Effector CD4-positive, alpha-beta T cell (primary cell): ENCODE measurements at places on chromosomes 1 and 21.
A peak's percentile ranks its signal among the peaks of the same experiment; 100 is the strongest.

DNA sequence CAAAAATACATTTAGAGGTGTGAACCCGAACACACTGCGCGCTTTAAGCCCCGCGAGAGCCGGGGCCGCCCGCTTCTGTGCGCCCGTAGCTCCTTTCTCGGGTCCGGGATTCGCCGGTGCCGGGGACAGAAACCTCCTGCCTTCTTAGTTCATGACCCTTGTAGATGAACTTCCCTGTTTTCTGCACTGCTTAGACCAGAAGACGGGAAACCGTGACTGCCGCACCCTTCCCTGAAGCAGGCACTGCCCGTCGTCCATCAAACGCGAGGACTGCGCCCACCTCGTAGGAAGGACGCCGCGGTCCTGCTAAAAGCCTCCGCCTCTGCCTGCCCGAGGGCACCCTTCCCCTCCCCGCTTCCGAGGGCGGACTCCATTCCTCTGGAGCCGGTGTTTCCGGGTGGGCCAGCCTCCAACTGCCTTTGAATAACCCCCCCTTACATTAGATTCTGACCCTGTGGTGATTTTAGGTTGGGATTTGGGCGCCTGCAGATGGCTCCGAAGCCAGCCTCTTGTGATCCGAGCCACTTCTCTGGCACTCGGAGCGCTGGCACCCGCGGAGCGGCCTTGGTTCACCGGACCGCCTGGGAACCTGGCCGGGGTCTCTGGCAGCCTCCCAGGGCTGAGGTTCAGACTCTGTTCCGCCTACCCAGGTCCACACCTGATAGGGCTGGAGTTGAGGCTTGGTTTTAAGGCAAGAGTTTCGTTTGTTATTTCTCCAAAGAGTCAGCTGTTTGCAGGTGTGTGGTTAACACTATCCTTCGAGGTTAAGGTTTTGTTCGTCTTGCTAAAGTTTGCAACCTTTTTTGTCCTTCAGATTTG is 1.2 kb upstream of the PTTG1IP start:
- DNase-seq, result no peak

- no peak for DNase-seq
Measured at GRCh38 chr21:18545908-18546307, 142.3 kb upstream of the TMPRSS15 start.

- DNase-seq, result no peak
Measured at GRCh38 chr1:163609858-163610257, 288.1 kb downstream of the NUF2 start.

DNA sequence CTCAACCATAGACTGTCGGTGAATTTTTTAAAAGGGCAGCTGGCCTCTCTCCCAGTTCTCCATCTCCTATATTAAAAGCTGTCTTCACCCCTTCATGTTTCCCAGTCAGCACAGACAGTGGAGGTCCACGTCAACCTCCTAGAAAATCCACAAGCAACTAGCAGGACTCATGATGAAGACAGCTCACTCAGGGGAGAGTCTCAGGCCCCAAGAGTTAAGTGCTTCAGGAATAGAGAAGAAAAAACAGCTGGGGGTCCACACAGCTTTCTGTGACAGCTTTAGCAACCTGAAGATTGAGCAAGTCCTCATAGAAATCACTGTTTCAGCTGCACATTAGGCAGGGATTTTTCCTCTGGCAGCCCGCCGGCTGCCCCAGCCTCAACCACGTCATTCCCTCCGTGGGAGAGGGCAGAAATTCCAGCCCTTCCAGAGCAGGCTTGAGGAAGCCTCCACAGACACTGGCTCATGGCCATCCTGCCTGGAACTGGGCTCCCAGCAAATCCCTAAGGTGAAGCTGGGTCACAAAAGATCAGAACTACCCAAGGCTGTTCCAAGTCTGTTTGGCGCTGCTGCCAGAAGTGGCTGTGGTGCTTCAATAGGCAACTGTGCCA is 15.2 kb downstream of the GPR161 start:
- no peak for DNase-seq

- no peak for DNase-seq
Measured at GRCh38 chr1:61779231-61779630, 37.0 kb downstream of the PATJ start.

- no peak for DNase-seq
Measured at GRCh38 chr1:245248231-245248731, 93.5 kb downstream of the KIF26B start.

- no peak for DNase-seq
Measured at GRCh38 chr1:39262802-39263201, 58.3 kb downstream of the MACF1 start.

GRCh38 chr21:32410916-32411315 is 1.6 kb upstream of the EVA1C start:
- DNase-seq, result no peak

GRCh38 chr21:29538115-29538514 is 239.4 kb downstream of the BACH1 start:
- no peak for DNase-seq

DNA sequence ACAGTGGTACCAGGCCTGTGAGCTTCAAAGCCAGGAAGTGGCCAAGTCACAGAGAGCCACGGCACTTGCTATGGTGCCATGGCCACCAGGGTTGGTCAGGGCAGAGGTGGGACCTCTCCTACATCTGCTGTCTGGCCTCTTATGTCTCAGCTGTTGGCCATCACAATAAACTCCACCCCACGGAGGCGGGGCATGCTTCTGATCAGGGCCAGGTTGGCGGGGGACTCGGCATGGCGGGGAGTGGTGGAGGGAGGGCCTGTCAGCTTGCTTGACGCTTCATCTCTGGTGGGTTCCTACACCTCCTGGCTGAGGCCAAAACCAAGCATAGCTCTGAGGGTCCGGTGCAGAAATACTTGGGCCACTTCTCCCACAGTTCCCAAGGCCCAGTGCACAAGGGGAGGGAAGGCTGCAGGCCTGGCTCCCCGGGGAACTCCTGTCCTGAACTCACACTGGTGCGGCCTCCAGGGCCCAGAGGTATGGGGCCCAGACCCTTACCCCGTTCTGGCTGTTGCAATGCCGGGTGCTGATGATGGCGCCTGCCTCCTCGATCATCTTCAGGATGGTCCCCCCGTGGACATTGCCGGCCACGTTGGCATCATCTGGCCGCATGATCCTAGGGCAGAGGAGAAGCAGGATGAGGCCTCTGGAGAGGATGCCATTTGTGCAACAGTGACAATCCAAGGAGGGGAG is 44.2 kb downstream of the ACOT7 start:
- DNase-seq, result no peak

- no peak for DNase-seq
Measured at GRCh38 chr1:247294282-247294681, 37.4 kb downstream of the ZNF496 start.

DNA sequence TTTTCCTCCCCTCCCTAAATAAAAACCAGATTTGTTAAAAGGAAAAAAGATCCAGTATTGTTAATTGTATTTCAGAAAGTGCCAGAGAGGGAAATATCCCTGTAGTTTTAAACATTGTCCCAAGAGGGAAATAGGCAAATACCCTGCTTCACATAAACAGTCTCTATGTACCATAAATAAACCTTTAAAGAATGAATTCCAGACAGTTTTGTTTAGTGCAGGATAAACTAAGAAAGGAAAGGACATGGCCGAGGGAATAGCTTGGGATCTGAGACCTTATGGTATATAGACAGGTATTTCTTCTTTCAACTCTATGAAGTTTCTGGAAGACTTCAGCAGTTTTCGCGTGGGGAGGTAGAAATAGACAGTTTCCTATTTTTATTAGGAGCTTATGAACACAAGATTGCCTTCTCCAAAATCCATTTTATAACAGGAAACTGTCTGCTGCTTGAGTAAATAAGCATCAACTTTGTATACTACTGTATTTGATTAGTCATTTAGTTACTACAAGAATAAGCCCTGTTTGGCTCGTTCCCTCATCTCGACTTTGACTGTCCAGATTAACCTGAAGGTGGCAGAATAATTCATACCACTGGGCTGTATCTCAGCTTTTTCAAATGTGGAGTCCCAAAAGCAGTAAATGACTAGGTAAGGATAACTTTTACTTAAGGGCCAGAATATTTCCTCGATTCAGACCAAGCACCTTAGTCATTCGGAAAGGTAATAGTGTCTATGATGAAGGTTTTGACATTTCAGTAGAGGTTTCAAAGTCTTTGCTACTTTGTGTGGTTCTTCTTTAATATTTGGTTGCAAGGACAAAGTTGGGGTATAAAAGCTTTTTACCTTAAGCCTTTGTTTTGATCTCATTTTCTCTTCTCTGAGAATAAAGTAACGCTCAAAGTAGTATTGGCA is 177.5 kb downstream of the VPS13D start:
- DNase-seq, result no peak

DNA sequence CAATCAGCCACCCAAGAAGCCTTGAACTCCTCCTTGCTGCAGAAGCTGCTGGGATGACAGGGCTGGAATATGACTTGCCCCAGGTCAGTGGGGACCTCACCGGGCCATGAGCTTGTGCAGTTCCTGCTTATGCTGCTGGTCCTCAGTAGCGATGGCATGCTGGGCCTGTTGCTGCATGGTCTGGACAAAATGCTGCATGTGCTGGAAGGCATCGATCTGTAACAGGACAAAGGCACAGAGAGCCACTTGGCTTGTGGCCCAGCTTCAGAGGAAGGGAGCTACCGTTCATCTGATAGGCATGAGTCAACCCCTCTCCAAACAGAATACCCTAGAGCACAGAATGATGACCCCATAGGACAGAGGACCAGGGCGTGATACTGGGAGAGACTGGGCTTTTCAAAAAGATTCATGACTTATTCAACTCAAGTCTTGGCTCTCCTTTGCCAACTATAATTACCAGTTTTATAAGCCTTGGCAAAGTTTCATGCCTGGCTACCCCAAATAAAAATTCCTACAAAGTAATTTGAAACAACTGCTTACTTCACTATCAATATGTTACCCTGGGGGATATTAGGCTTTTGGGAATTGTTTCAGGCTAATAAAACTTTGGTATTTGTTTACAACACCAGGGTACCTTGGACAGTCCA is 34.7 kb upstream of the EXOSC10 start:
- no peak for DNase-seq

DNA sequence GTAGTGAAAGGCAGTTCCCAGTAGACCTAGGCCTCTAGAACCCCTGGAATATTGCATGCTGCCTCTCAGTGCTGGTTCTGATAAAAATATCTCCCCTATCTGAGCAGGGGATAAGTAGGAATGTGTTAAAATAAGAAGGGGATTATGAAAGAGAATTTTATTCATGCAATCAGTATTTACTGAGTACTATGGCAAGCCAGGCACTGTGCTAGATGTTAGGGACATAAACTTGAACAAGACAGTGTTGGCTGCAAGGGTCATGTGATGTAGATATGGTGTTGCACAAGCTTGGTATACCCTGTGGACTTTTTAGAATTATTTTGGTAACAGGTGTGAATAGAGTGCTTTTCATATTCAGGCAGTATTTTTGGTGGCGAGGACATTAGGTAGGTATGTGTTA is 23.6 kb downstream of the NOS1AP start:
- no peak for DNase-seq

- DNase-seq, result no peak
Measured at GRCh38 chr21:15566703-15567102, 163.1 kb upstream of the USP25 start.

- no peak for DNase-seq
Measured at GRCh38 chr1:210233495-210234328, 1.1 kb downstream of the SERTAD4 start.

DNA sequence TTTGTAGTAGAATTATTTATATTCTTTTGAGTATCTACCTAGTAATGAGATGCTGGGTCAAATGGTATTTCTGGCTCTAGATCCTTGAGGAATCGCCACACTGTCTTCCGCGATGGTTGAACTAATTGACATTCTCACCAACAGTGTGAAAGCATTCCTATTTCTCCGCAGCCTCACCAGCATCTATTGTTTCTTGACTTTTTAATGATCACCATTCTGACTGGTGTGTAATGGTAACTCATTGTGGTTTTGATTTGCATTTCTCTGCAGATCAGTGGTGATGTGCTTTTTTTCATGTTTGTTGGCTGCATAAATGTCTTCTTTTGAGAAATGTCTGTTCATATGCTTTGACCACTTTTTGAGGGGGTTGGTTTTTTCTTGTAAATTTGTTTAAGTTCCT is 15.3 kb upstream of the IL23R start:
- DNase-seq, result no peak

- no peak for DNase-seq
Measured at GRCh38 chr21:35585155-35585554, 475.2 kb downstream of the SETD4 start.

DNA sequence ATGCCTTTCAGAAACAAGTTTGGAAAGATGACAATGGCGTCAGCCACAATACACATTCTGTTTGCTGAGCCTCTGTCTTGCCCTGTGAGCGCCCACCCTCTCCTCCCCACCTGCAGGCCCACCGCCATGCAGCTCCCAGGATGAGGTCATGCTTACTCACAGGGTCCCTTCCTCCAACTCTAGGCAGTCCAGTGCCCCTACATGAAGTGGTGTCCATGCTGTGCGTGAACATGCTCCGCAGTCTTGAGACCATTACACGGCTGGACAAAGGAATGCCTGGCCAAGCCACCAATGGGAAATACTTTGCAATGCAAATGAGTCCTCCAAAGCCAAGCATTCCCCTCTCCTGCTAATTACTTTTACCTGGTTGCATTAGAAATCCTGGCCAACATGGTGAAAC is 92.2 kb downstream of the CD58 start:
- DNase-seq, result no peak

DNA sequence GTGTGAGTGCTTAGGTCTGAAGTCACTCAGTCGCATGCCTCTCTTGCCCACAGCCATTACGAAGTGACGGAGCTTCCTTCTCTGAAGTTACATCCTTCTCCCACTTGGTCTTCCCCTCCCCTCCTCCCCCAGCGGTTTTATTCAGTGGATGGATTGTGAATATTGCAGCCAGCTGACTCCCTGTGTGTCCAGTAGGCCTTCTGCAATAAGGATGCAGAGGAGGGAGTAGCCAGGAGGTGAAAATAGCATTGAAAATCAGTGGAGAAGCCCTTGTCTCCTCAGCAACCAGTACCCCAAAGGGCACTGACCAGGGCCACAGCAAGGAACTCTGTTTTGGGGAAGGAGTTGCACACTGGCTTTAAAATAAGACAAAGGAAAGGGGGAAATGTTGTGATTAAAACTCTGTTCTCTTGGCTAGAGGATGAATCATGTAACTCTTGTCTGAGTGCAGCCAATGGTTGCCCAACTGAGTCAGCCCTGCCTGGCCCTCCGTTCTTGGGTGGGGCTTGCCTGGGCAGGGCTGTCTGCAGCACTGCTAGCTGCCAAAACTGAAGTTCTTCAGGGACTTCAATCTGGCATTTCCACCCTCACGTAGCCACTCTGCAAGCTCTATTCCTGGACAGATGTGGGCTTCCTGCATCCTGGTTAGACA is 4.3 kb downstream of the S100A10 start:
- peak; percentile 18 for DNase-seq

- no peak for DNase-seq
Measured at GRCh38 chr1:944341-945325, 14.4 kb downstream of the NOC2L start.

DNA sequence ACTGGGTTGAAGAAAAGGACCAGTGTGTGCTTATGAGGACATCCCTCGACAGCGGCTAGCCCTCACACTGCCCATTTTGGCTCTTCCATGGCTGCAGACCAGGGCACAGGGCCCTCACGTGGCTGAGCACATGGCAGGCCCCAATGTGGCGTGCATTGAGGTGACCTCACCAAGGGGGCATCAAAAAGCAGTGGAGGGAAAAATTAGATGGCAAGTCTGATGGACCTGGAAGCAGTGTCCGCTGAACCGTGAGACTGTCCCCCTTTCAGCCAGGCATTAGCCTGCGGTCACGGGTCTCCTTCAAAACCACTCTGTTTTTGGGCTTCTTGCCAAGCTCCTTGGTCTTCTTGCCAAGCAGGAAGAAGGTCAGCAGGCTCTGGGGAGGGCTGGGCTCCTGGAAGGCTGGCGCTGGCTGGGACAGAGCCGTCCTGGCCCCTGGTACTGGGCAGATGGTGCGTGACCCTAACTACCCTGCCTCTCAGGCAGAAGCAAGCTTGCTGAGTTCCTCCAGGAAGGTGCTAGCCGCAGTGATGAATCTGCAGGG is 30.8 kb downstream of the TRIM67 start:
- no peak for DNase-seq
